Purkinje cell (primary cell): ENCODE measurements at places on chromosomes 6 and 20. TPM values are rescaled to one million over a fixed set of nuclear protein-coding genes. Genes with fewer than 3 reads are reported as not detected.

SNPH gene
- polyA plus RNA-seq: 1.0 and 1.5 TPM in 2 replicates

CYP24A1 gene
- 0.50 TPM in 1 of 2 replicates, not detected in the other for polyA plus RNA-seq

TTLL9 gene
- 0.14 TPM in 1 of 2 replicates, not detected in the other for polyA plus RNA-seq

ZC2HC1B gene
- polyA plus RNA-seq: not detected in 2 replicates

HS3ST5 gene
- 11.5 and 13.9 TPM in 2 replicates for polyA plus RNA-seq

ADGRF4 gene
- not detected in 2 replicates for polyA plus RNA-seq

BPI gene
- not detected in 2 replicates for polyA plus RNA-seq

C20orf204 gene
- polyA plus RNA-seq: not detected in 2 replicates

SNHG17 gene
- 20.0 and 41.2 TPM in 2 replicates for polyA plus RNA-seq

VEGFA gene
- polyA plus RNA-seq: 3.5 and 5.8 TPM in 2 replicates

GPLD1 gene
- 5.4 and 6.0 TPM in 2 replicates for polyA plus RNA-seq

RHAG gene
- polyA plus RNA-seq: not detected in 2 replicates

KCNB1 gene
- polyA plus RNA-seq: 10.3 and 12.3 TPM in 2 replicates

FAM229B gene
- 167 and 187 TPM in 2 replicates for polyA plus RNA-seq

SLC17A3 gene
- polyA plus RNA-seq: not detected in 2 replicates

HLA-DRA gene
- polyA plus RNA-seq: 1.1 TPM in 1 of 2 replicates, not detected in the other

PRICKLE4 gene
- polyA plus RNA-seq: not detected in 2 replicates

RIPPLY2 gene
- 45.2 and 54.9 TPM in 2 replicates for polyA plus RNA-seq

ZSCAN31 gene
- polyA plus RNA-seq: 2.4 and 5.7 TPM in 2 replicates

CST9 gene
- not detected in 2 replicates for polyA plus RNA-seq

BMP2 gene
- polyA plus RNA-seq: 0.78 and 0.79 TPM in 2 replicates

DOK5 gene
- polyA plus RNA-seq: 4.0 TPM in 1 of 2 replicates, not detected in the other

GHRH gene
- not detected in 2 replicates for polyA plus RNA-seq
